Amniotic stem cell (primary cell): ENCODE measurements at places on chromosomes 2 and 18.

GRCh38 chr2:128280158-128280871 is 38.4 kb downstream of the HS6ST1 start:
- no peak for DNase-seq

- DNase-seq: no peak
Observed at GRCh38 chr2:169767243-169767888, 31.3 kb upstream of the SSB start.

GRCh38 chr2:31138037-31138962 is at the start of gene GALNT14:
TSS of gene GALNT14 (minus strand) at chr2:31138440. CDS start at chr2:31138086, 354 bp downstream.
- peak; percentile 33 for DNase-seq

DNA sequence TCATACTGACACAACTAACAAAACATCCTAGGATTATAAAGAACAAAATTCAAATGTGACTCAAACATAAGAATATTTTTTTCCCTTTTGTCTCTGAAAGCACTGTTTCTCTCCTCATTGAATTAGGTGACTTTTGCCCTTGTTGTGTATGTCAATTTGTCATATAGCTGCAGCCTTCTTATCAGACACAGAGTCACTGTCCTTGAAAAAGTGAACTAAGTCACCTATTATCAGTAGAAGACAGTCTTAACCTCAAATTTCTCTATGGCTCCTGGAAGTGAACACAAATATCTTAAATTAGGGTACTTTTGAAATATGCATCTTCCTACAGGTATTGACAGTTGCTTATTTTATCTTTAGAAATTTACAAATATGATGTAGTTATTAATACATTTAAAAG is 360.6 kb downstream of the NBAS start:
- DNase-seq: no peak

DNA sequence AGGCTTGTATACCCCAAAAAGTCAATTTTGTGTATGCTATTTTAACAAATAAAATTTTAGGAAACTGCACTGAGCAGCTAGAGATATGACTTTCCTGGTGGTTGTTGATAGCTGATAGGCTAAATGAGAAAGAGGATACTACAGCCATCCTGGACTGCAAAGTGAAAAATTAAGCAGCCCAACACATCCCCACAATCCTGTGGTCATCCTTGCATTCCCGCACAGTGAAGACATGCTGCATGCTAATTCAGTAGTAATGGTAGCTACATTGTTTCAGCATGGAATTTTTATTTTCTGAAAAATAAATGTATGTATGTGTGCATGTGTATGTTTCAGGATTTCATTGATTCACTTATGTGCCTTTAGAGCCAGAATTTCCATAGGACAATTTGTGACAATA is 124.2 kb upstream of the CCDC68 start:
- DNase-seq: no peak

DNA sequence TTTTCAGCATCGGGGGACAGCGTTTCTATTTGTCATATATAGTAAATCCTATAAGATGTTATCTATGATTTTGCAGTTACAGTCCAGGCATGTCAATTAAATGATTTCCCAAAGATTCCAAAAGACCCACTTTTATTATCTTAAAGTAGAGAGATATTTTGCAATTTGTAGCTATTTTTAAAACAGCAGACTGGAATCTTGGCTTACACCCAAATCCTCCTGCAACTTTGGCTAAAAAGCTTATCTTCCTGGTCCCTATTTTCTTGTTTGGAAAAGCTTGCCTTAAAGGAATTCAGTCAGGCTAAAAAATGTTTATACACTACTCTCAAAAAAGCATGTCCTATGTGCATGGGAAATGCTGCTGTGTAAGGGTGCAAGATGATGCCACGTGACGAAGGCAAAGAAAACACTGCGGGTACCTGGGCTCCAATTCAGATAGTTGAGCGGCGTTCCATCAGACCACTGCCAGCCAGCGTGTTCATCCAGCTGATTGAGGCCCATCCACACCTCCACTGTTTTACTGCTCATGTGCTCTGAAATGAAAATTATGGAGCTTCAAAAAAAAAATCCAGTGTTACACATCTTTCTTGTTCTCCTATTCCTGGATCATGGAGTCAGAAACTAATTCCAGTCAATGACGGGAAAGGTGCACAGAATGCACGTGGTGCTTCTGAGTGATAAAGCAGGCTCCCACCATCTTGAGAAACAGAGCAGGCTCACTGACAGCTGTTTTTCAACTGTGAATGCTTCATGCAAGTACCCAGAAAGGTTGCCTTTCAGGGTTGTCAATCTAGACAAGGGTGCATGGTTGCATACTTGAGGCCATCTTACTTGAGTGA is 33.8 kb downstream of the PLA2R1 start:
- DNase-seq: no peak

DNA sequence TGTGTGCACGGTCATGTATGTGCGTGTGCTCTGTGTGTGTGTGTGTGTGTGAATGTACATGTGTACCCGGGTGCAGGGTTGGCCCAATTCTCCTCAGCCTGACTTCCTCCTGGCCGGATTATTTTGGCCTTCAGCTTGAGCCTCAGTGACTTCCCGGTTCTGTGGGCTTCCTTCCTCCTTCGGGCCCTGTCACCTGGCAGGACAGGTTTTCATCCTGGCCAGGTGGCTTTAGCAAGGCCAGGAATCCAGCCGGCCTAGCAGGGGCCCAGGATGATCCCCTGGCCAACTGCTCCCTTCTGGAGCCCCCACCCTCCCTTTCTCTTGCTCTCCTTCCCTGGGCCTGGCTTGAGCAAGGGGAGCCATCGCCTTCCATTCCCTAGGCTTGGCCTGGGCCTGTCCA is 140.5 kb downstream of the INHBB start:
- DNase-seq: no peak

DNA sequence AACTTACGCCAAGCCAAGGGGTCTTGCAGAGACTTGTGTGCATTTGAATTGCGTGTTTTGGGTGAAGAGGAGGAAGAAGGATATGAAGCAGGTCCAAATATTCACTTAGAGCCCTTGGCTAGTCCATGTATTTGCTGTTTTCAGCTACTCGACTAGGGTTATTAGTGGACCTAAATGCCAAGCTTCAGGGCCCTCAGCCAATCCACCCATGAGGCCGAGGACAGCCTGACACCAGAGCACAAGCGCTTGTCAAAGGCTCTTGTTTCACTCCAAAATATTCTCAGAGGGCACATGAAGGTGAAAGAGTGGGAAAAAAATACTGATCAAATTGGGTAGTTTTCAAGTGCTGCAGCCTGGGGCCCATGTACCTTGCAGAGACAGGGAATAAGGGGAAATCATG is 174.8 kb upstream of the ACAA2 start:
- no peak for DNase-seq

DNA sequence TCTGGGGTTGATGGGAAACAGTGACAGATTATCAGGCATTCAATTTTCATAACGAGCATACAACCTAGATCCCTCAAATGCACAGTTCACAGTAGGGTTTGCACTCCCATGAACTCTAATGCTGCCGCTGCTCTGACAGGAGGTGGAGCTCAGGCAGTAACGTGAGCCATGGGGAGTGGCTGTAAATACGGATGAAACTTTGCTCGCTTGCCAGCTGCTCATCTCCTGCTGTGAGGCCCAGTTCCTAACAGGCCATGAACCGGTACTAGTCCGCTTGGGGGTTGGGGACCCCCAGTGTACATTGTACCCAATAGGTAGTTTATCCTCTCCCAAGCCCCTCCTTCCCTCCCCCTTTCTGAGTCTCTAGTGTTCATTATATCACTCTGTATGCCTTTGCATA is 94.6 kb downstream of the PTH2R start:
- no peak for DNase-seq
